ENCODE measurements at places on chromosomes 2 and 18.

GRCh38 chr18:61702007-61702406 lies 190.8 kb downstream of the RNF152 start:
- no peak for DNase-seq

- no peak for DNase-seq
Measured at GRCh38 chr2:186848873-186849578, at the start of gene ZSWIM2. Gene ZSWIM2, minus strand, starts transcription at chr2:186849170. Its CDS starts 40 bp downstream, at chr2:186849130.

GRCh38 chr2:191245869-191246531 lies 796 bp downstream of the MYO1B start:
- no peak for DNase-seq

GRCh38 chr18:23542461-23542860 lies 39.1 kb downstream of the RMC1 start:
- DNase-seq = no peak

DNA sequence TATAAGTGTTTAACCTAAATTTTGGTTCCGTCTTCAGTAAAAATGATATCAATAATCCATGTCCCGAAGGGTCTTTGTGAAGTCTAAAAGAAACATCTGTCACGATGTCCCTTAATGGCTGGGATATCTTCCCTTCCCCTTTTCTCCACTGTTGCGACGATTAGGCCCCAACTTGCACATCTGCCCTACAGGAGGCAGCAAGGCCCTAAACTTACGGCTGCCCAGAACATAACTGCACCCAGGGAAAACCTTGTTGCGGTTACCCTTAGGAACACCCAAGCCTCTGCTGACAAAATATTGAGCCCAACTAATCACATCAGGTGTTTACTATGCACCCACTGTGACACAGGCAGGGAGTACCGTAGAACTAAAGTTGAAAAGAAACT lies 1.3 kb upstream of the SMAD2 start:
- DNase-seq = peak; percentile 9

All from activated gamma-delta T cell treated with anti-CD3 and anti-CD28 coated beads, Interleukin-2, amount 50 U/mL, for 16 hours (primary cell).